ENCODE measurements at places on chromosomes 7 and 10.

- no peak for DNase-seq
Measured at GRCh38 chr10:63206997-63207811, 74.1 kb downstream of the NRBF2 start.

GRCh38 chr7:104976966-104977636 is 36.9 kb upstream of the KMT2E start:
- no peak for DNase-seq

DNA sequence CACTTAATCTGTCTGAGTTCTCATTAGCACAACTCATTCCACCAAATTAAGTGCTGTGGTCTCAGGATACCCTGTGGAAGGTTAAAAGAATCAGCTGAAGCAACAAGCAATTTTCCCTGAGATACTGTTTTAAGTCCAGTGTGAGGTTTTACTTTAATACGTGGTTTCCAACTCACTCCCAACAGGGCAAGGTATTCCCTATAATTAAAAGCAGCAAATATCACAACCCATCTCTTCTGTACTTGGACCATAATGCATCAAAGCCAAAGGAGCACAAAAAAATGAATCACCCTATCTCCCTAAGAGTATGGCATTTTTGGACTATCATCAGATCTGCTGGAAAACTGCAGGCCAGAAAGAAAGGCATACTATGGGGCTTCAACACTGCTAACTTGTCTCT is 4.9 kb downstream of the CADPS2 start:
- DNase-seq, result no peak

DNA sequence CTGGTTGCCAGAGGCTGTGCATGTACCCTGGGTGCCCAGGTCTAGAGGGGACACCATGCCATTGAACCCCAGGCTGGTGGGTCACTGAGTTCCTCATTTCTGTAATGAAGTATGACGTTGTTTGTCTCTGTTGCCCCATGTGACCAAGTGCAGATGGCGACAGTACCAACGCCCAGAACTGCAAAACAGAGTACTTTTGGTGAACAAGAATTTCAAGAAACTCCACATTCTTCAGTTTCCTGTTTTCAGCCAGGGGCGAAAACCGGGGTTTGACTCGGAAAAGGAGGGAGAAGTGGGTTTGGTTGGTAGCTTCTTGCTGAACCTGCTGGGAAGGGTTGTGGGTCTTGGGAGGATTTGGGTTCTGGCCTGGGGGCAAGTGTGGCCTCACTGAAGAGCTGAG is 18.2 kb downstream of the CYP17A1 start:
- no peak for DNase-seq

- DNase-seq, result no peak
Measured at GRCh38 chr10:98748298-98748697, 301.6 kb upstream of the HPS1 start.

GRCh38 chr10:114000457-114001010 is 43.1 kb upstream of the ADRB1 start:
- DNase-seq, result no peak

- DNase-seq, result no peak
Measured at GRCh38 chr7:107690084-107690483, 29.5 kb downstream of the SLC26A4 start.

DNA sequence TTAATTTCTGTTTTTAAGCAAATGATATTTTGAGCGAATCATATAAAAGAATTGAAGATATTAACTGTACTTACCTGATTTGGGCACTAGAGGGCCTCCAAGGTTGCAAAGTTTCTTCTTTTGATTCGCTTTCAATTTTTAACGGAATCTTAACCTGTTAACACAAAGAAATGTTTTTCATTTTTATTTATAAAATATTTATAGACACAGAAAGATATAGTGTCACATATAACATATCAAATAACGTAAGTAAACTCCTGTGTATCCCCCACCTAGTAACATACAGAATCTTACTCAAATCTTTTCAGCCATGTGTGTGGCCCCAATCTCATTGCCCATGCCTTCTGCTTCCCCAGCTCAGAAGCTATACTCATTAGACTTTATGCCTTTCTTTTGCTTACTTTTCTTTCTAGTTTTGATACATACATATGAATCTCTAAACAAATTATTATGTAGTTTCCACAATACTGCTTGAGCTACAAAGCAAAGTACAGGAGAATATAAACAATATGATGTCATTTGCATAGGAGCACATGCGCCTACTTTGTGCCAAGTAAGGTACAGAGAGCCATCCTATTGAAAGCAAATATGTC is 49.5 kb upstream of the ZPBP start:
- DNase-seq, result peak; percentile 45

DNA sequence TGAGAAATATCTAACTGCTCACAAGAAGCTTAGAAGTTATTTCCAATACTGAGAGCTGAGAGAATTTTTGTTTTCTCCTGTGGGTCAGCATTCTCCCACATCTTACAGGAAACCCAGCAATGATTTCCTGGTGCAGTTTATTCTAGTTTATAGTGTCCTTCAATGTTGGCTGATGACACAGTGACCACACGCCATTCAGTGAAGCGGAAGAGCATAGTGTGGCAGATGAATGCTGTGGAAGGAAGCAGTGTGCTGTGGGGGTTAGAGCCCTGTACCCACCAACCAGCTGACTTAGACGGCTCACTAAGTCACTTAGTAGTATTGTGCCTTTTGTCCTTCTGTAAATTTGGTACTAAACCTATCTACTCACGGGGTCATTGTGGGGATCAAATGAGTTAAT is 1.4 kb upstream of the TMEM26 start:
- no peak for DNase-seq
